ENCODE measurements at places on chromosomes 4 and X.

- no peak for DNase-seq
These were observed 50.3 kb downstream of the SH3RF1 start for GRCh38 chr4:169220447-169220846.

DNA sequence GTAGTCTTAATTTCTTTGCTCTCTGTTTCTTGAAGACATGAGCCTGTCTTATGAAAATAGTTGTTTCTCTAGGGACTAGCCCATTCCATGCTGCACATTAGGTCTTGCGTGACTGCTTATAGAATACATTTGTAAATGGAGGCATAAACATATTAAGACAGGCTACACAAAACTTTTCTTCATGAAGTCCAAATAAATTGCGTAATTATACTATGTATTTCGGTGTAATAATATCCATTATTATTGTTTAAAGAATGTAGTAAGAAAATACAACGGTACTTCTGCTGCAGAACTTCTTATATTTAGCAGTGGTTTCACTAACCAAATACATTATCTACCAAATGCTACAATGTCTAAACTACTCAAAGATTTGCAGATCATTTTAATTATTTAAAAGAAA, 8.5 kb upstream of the NAA11 start:
- no peak for DNase-seq

DNA sequence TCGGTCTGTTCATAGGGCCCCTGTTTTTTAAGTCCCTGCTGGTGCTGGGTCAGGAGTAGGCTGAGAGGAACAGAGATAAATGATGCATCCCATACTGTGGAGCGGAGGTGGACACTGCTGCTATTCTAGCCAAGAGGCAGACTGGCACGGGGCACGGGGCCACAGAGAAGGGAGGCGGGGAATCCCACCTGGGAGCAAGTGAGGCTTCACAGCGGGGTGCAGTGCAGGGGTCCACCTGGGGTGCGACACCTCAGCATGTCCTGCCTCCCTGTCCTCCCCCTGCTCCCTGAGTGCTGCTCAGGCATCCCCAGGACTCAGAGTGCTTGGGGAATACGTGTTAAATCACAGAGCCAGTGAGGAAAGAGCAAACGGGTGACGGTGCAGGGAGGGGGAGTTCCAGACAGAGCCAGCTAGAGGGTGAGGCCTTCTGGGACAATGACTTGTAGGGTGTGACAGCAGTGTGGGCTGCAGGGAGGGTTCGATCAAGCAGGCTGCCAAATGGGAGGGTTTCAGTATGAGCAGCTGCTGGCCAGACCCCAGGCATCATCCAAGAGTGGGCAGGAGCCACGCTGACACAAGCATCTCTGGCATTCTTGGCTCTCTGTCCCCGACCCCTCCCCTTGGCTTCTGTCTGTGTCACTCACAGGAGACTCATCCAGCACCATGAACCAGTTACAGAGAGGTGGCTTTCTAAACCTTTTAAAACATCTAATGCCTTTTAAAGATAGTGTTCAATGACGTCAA, 13.7 kb upstream of the HTRA3 start:
- no peak for DNase-seq

DNA sequence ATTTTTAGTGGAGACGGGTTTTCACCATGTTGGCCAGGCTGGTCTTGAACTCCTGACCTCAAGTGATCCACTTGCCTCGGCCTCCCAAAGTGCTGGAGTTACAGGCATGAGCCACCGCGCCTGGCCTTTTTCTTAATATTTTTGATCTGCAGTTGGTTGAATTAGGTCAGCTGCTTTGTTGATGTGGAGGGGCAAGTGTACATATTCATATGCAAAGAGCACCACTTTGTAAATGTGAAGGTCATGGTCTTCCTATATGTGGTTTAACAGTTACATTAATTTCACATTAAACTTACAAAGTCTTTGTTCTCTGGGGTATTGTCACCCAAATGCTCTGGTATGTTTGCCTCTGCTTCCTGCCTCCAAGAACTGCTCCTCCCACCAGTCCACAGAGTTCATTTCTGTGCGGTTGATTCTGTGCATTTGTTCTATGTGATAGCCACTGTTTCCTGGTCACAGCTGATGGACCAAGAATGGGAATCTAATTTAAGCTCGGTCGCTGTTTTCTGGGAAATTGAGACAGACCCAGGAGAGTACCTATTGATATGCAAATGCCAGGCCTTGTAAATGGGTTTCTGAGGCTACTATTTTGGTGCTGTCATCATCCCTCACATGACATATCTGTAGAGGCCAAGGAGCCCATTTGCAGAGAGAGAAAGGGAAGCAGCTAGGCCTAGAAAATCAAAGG, 26.9 kb upstream of the HPSE start:
- peak; percentile 75 for DNase-seq

GRCh38 chr4:139489638-139490037, 35.7 kb downstream of the RAB33B start:
- DNase-seq: no peak

DNA sequence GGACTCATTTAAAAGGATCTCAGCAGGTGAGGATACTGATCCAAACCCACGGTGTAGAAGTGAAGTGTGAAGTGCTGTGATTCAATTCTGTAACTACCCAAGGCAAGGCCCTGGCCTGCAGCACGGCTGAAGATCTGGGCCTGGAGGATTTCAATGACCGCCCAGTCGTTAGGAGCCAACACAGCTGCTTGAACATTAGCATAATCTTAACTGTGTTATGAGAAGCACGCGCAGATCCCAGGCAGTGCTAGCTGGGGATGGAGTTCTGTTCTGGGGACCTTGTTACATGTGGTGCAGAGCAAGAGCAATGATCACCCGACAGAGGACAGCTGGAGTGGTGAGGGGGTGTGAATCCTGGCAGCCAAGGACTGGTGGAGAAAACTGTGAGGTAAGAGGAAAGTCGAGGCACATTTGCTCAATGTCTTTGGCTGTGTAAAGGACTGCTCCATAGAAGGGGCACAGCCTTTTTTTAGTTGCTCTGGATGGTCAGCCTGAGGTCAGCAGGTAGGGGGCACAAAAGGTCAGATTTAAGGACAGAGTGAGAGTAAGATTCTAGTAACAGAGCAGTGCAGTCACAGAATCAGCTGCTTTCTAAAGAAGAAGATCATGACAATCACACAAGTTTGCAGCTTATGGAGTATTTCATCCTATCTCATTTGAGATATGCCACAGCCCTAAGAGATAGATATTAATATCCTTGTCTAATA, 181.8 kb downstream of the DCLK2 start:
- no peak for DNase-seq

DNA sequence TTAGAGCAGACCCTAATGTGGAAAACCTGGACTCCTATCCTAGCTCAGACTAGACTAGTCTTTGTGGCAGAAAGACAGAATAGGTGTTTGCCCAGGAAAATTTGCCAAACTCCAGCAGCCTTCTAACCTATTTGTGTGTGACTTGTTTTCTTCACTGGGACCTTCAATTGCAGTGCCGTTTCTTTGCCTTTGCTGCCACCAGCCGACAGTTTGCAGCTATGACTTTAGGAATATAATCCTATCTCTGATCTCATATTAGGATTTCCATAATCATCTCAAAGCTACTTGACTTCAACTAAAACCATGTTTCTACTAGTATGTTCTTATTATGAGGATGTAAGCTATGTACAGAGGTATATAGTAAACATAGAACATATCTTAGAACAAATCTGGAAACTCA, 60.2 kb upstream of the PGAM4 start:
- peak; percentile 21 for DNase-seq

Measured in KBM-7 (cell line).